ENCODE measurements at places on chromosomes 1 and 21.
A peak's percentile ranks its signal among the peaks of the same experiment; 100 is the strongest.

DNA sequence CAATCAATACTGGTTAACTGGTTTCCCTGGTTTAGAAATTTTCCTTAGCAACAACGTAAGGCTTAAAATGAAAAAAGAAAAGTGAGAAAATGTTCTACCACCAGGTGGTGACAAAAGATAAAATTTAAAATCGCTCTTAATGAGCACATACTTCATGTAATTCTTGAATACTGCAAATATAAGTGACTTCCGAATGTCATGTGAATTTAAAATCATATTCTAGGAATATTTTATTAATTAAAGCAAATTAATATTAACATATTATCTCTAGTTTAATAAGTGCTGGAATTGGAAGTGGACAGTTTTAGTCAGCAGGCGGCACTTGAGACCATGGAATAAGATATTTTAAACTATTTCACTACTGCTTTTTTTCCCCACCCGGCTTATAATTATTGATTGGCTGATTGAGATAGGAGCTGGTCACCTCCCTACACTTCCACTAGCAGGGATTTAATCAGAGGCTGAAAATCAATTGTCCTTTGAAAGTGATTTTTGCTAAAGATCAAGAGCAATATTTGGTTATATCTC, 5.0 kb upstream of the ADAMTS1 start:
- peak; percentile 55 for DNase-seq

- DNase-seq = peak; percentile 27
These were observed 19.7 kb downstream of the PRAMEF1 start for GRCh38 chr1:12810691-12811408.

DNA sequence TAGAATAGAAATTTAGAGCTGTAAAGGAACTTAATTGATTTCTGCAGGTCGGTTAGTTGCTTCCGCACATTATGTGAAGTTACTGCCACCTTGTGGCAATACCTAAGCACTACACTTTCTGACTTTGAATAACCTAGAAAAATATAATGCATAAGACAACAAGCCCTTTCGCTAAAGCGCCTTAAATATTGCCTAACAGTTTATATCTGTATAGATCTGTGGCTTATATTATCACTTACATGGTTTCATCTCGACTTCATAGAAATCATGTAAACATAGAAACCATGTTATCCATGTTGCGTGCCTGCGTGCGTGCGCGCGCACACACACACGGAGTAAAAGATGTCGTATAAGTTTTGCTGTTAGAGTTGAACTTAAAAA, 10.9 kb upstream of the IFI16 start:
- peak; percentile 62 for DNase-seq

DNA sequence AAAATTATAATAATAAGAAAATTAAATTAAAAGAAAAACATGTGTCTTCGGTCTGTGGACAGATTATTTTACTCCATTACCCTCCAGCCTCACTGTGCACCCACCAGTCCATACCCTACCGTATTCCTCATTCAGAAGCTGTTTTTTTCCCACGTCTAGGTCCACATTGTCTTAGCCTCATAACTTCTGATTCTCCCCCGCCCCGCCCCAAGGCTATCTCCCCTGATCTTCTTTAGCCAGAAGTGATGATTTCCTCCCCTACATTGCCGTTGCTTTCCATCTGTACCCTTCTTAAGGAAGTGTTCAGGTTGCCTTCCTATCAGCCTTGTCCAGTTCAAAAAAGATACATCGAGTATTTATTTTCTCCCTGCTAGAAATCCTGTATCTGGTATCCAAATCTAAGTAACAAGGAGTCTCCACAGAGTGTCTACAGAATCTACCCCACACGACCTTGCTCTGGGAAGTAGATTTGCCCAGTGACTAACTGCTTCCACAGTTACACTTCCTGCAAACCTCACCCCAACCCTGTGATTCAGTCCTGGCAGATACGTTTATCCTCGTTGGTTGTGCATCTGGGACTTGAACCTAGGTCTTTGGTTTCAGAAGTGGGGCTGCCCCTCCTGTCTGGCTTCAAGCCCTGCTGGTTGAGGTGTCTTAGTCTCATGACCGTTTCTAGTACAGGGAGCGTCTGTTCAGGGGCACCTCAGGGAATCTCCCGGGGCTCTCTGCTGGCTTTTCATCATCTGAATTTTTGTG, 470.2 kb downstream of the CAMTA1 start:
- DNase-seq = peak; percentile 34

DNA sequence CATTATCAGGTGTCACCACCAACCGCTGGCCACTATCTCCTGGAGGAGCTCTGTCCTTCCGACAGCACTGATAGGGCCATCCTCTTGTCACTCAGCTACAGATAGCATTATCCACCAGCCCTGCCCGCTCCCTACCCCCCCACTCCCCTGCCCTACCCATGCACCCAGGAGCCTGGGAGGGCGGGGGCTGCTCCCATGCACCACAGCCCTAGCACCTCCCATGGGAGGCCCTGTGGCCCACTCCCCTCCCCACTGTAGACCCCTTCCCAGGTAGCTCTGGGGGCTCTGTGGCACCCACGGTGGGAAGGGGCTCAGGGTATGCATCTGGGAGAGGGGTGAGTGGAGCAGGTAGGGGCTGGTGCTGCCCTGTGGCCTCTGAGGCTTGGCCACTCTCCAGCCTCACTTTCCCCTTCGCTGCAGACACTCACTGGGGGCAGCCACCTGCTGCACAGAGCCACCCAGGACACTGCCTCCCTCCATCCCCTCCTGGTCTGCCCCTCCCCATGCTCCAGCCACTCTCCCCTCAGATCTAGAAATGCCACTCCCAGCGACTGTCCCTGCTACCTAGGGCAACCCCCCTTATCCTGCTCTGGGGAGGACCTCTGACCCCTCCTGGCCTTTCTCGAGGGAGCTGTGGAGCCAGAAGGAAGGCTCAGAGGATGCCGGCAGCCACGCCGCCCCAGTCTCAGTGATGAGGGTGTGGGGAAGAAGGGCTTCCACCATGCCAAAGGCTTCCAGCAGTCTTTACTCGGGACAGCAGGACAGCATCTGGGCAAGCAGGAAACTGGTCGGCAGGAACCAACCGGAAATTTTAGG, 58.5 kb downstream of the WNT9A start:
- DNase-seq = no peak

DNA sequence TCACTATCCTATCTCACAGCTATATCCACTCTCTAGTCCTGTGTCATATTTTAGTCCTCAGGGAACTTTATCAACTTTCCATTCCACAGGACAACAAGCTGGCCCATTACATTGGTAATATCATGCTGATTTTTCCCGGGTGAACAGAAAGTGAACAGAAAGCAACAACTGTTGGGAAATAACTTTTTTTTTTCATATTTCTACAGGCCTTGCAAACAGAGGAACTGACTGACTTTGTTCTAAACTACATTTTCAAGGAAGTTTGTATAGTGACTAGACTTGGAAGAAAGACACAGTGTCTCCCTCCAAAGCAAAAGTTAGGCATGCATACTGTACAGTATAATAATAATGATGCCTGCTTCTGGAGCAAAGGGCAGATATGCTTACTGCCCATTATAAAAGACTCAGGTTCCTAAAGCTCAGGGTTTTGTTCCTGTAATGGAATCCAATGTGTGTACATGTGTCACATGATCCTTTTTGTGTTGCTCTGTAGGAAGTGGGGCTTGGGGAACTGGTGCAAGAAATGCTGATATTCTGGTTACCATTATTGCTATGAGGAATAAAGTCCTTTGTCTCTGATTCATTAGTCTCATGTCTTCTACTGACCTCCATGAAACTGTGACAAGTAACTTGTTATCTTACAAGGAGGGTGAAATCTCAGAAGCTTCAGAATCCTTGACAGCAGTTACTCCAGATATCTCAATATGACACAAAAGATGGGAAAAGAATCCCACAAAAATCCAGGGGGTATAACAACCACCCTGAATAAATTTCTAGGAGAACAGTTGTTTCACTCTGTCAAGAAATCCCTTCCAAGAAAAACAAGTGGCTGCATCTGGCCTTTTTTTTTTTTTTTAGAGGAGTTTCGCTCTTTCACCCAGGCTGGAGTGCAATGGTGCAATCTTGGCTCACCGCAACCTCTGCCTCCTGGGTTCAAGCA, 17.7 kb upstream of the NTPCR start:
- DNase-seq = no peak

DNA sequence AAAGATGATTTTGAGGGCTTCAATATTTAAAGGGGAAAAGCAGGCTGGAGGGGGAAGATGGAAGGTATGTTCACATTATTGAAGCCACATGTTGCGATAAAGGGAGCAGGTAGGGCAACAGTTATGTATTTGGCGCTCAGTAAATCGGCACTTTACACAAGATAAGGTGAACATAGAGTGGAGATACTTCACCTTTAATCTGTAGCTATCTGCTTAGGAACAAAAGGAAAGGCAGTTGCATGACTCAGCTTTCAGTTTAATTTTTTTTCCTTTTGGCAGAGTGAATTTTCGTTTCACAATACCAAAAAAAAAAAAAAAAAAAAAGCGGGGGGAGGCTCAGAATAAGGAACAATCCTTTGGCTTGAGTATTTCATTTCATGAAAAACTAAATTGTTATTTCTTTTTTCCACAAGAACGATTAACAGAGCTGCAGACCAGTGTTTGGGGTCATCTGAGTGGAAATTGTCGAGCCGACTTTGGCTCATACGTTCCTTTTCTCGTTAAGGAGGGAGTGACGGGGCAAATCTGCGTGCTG, 1.1 kb upstream of the COQ8A start:
- DNase-seq = peak; percentile 24

GRCh38 chr1:86082183-86082582, 74.4 kb downstream of the COL24A1 start:
- no peak for DNase-seq

DNA sequence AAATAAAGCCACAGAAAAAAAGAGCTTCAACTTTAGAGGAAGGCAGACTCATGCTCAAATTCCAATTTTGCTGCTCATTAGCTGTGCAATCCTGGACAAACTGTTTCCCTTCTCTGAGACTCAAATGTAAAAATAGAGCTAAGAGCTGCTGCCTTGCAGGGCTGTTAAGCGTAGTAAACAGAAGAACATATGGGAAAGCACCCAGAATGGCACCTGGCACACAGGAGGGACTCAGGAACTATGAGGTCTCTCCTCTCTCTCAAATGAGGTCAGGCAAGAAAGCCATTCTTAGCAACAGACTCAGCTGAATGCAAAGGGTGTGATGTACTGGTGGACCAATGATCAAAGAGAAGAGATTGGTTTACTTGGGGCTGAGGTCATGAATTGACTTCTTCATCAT, 61.3 kb downstream of the TRABD2B start:
- DNase-seq = no peak

DNA sequence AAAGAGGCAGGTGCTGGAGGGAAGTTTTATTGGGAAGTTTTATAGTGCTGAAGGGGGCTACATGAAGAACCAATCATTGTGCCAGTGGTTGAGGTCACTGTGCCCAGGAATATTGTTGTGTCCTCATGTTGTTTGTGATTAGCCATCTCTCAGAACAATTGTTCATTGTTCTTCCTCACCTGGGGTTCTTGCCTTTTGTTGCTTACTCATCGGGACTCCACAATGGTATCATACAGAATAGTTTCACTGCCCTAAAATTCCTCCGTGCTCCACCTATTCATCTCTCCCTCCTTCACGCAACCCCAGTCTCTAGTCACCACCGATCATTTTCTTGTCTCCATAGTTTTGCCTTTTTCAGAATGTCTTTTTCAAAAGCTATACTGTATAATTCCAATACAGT, 38.9 kb upstream of the CDC14A start:
- DNase-seq = no peak

GRCh38 chr1:55618199-55618598, 403.0 kb upstream of the USP24 start:
- no peak for DNase-seq

DNA sequence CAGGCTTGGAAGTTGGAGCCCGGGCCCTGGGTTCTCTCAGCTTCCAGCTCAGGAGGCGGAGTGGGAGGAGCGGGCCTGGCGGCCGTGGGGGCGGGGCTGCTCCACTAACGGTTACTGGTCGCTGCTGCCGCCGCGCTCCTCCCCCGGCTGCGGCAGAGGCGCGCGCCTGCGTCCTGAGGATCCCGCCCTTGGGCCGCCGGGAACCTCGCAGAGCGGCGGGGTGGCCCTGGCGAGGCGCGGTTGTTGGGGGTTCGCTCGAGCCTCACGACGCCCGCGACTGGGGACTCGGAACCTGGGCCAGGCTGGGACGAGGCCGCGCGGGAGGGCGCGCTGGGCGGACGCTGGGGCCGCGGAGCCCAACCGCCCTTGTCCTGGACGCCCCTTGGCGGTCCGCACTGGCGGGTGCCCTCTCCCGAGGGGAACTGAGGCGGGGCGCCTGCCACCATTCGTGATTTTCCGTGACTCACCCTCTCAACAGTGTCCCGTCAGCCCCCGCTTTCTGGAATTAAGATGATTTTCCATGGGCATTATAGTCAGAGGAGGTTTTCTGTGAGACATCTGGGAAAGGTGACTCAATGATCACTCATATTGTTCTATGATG, 34.1 kb downstream of the OR2G3 start:
- DNase-seq = peak; percentile 13

DNA sequence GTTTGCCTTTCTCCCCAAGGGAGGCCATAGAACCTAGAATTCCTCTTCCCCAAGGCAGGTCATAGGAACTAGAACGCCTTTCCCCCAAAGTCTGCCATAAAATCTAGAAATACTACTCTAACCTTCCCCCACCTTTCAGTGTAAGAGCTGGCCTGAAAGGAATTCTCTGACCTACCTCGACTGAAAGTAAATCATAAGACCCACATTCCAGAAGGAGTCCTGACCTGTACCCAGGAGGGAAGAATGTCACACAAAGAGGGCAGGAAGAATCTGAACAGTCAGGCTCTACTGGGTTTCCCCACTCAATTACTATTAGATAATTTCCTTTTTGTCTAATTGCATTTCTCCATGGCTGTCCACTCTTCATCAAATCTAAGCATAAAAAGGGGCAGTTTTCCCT, 5.7 kb upstream of the ATG4C start:
- DNase-seq = no peak

DNA sequence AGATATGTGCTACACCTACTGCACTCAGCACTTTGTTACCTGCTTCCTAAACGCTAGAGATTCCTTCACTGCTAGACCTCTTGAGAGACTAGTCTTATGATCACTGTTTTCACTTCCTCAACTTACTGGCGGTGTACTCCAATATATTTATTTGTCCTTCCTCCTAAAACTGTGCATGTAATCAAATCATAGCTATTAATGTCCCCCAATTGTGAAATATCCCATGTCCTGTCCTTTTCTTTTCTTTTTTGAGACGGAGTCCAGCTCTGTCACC, 3.4 kb downstream of the SOAT1 start:
- no peak for DNase-seq

DNA sequence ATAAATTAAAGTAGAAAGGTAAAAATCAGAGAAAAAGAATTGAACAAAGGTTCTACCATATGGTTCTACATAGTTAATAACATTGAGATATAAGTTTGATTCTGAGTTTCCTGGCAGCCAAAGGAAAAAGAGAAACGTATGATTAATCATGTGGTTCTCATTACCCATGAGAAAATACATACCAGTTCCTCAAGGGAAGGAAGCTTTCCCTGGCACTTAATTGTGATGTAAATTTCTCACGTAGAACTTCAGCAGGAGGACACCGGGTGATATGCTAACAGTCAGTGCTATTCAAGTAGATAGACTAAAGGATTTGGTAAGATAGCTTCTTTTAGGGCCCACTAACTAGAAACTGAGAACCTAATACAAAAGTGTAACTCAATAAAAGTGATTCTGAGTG, 218.5 kb downstream of the NFIA start:
- DNase-seq = no peak

Measured in fibroblast of skin of back (primary cell).